ENCODE measurements at places on chromosomes 6 and 20.
A peak's percentile ranks its signal among the peaks of the same experiment; 100 is the strongest.

- DNase-seq, result no peak
Measured at GRCh38 chr20:50584687-50585086, 74.5 kb downstream of the PTPN1 start.

GRCh38 chr6:75997696-75998095, 74.8 kb downstream of the IMPG1 start:
- no peak for DNase-seq

- no peak for DNase-seq
Measured at GRCh38 chr6:9437836-9438235, 977.0 kb downstream of the TFAP2A start.

GRCh38 chr6:125810445-125810844, 19.7 kb downstream of the NCOA7 start:
- DNase-seq, result no peak

DNA sequence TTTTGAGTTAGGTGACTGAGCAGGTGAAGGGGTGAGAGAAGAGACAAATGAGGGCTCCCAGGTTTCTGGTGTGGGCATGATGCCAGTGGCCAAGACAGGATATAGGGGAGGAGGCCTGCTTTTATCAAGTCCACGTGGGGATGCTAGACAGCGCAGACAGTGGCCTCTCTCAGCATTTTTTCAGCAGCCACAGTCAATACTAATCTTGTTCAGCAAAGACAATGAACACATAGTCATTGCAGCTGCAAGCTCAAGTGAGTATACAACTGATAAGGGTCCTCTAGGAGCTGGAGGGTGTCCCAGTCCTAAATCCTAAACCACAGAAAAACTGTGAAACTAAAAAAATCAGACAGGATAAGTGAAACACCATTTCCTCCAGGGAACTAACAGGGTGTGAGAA, 48.6 kb downstream of the UQCC1 start:
- DNase-seq, result peak; percentile 41

Measured in OCI-M1 (cell line).